A549 (cell line): ENCODE measurements at places on chromosomes 13 and 19. TPM values are rescaled to one million over a fixed set of nuclear protein-coding genes. Genes with fewer than 3 reads are reported as not detected.
A peak's percentile ranks its signal among the peaks of the same experiment; 100 is the strongest.

DNA sequence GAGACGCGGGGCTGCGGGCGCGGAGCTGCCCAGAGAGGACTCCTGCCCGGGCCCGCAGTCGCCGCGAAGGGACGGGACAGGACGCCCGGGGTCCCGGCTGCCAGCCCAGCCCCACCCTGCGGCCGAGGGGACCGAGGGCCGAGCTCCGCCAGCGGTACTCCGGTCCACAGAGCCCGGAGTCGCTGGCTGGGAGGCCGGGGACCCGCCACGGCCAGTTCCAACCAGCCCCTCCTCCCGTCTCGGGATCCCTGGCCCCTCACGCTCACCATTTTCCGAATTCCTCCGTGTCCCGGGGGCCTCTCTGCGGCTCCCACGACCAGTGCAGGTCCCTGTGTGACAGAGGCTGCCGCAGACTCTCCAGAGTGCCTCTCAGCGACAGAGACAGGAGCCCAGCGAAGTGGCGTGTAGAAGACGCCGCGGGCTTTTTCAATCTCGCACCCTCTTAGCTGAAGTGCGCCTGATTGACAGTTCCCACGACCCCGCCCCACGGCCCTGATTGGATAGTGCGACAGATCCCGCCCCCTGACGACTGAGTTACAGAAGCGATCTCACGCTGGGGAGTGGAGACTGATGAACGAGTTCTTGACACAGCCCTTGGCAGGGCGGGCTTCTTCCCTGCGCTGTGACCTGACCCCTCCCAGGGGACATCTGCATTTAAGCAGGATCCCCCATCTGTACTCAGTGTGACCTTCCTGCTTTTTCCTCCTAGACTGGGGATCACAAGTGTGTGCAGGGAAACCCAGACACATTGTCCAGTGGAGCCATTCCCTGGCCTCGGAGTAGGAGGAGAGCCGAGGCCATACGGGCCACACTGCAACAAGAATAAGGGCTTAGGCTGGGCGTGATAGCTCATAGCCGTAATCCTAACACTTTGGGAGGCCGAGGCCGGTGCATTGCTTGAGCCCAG lies 44.0 kb downstream of the ZNF823 start:
- DNase-seq, result peak; percentile 7

DNA sequence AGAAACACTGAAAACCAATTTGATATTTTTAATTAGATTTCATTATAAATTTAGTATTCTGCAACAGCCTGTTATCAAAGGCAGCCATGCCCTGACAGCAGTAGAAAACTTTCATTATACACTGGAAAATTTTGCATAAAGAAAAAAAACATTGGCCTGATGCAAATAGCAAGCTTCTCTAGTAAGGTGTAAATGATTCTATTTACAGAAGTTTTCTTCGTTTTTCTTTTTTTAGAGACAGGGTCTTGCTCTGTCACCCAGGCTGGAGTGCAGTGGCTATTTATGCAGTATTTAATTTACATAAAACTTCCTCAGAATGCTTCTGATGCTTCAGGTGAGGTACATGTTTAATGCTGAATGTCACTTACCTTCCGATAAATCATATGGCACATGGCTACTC lies 67.0 kb downstream of the ABCC4 start:
- no peak for DNase-seq

DNA sequence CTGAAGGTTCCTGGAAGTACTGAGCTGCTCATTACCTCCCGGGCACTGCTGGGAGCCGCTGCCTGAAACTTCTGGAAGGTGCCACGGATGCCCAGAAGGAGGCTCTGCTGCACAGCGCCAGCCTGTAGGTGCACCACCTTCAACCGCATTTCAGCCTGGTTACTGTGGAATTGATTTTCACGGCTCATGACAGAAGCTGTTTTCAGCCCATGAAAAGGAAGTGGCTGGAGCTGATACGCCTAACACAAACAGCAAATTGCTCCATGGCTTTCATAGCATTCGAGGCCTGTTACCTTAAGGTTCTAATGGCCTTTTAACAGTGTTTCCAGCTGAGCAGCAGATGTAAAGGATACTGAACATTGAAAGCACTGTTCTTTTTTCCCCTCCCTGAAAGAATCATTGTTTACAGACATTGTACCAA lies 22.0 kb downstream of the GPC6 start:
- no peak for DNase-seq

DNA sequence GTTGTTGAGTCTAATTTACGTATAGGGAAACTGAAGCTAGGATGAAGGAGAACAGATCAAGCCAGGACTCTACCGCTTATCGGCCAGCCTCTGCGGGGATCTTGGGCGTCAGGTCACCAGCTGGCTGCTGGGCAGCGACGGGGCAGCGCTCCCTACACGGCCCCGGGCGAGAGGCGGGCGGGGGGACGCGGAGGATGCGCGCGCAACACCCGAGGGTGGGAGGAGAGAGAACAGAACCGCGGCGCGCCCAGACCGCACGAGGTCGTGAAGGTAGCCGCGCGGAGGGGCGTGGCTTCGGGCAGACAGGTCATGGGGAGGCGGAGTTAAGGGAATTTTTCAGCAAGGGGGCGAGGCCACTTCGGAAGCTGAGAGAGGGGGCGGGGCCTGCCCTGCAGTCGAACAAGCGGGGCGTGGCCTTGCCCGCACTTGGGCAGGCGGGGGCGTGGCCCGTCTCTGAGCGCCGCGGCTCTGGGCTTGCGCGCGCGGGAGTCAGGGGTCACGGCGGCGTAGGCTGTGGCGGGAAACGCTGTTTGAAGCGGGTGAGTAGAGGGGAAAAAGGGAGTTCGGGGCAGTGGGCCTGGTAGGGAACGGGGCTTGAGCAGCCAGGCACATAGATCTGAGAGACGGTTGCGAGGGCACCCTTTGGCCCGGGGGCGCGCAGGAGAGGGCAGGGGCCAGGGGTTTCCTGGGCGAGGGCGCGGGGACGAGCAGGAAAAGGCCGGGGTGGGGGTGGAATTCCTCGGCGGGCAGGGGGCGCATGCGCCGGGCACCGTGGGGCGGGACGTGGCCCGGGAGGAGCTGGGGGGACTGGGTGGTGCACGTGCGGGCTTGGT lies at the start of gene POLD1:
Gene POLD1, plus strand, starts transcription at position 496 of the 833 bp plus-strand sequence. CDS start 14,505 bp downstream, outside the sequence.
- peak; percentile 99 for DNase-seq

SOHLH2 gene
- 0.04 TPM in 1 of 3 replicates, not detected in the others for polyA plus RNA-seq

DNA sequence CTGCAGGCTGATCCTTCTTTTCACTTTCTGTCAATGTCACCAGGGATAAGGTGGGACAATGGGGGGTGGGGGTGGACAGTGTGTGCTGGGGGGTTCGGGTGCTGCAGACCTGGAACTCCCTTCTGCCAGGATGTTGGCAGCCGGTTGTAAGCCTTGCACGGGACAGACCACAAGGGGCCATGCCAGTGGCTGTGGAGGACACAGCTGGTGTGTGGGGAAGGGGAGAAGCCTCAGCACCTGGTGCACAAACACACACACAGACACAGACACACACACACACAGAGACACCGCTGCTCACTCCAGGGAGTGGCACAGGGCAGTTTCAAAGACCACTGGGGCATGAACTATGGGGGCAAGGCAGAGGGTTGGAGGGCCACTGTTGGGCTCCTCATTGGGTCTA lies 3.6 kb downstream of the F2RL3 start:
- no peak for DNase-seq

DNA sequence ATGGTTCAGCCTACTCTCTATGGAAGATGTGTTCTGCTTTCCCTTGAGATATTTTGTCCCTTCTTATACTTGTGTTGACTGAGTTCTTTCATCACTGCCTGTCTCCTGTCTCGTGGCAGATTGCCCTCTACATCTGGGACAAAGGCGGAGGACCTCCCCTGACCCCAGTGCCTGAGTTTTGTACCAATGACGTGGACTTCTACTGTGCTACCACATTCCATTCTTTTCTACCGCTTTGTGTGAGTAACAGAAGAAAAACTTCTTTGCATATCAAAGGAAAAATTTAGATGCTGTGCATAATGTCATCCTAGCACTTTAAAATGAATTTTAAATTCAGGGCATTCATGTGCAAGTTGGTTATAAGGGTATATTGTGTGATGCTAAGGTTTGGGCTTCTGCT lies 74.6 kb downstream of the B3GLCT start:
- DNase-seq, result no peak

CEACAM8 gene
- polyA plus RNA-seq, result not detected in 3 replicates

GRCh38 chr19:4911786-4912672 lies 2.7 kb downstream of the UHRF1 start:
- peak; percentile 94 for DNase-seq

SLC8A2 gene
- 0.15 to 0.30 TPM (median 0.17 TPM) in 3 replicates for polyA plus RNA-seq

PPP1R15A gene
- polyA plus RNA-seq, result 28.1 to 29.7 TPM (median 29.2 TPM) in 3 replicates
